ENCODE measurements at places on chromosomes 6 and 20. TPM values are rescaled to one million over a fixed set of nuclear protein-coding genes. Genes with fewer than 3 reads are reported as not detected.
A peak's percentile ranks its signal among the peaks of the same experiment; 100 is the strongest.

PRDM1 gene
- total RNA-seq, result 3.6 TPM

HLA-DQA1 gene
- total RNA-seq, result 7.8 TPM

MYLK4 gene
- 1.2 TPM for total RNA-seq

GRCh38 chr6:16903470-16903869, 142.2 kb upstream of the ATXN1 start:
- ATAC-seq, result no peak

DNA sequence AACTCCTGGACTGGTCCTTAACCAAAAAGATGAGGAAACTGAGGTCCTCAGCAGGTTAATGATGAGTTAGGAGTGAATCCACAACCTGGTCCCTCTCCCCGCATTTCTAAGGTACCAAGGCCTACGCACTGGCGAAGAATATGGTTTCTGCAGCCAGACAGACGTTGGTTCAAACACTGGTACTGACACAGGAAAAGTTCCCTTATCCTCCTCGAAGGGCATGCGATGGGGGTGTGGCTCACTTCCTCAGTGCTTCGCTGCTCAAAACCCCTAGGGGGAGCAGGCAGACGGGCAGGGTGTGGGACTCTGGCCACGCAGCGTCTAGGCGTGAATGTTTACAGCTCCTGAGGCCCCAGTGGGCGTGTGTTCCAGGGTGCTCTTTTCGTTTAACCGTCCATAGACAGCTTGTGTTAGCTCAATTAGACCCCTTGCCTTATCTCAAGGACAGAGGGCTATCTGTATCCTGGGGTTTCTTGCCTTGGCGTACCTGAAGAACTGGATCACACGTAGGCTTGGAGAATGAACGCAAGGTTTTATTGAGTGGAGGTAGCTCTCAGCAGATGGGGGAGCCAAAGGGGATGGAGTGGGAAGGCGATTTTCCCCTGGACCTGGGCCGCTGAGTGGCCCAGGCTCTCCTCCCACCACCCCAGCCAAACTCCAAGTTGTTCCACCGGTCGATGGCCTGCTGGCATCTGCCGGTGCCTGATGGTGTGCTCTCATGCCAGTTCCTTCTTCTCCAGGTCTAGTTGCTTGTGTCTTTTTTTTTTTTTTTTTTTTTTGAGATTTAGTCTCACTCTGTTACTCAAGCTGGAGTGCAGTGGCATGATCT, 31.8 kb upstream of the PTPN1 start:
- peak; percentile 73 for ATAC-seq

GRCh38 chr20:33370291-33370690, 31.0 kb downstream of the CDK5RAP1 start:
- ATAC-seq, result peak; percentile 10

All from gastroesophageal sphincter (tissue), 4 donors.